ENCODE measurements at places on chromosomes 3 and 15.

GRCh38 chr15:47505712-47506328, 211.5 kb upstream of the SEMA6D start:
- DNase-seq, result no peak

GRCh38 chr15:47258521-47258920, 458.8 kb upstream of the SEMA6D start:
- DNase-seq, result no peak

GRCh38 chr15:48925714-48926223, 38.0 kb downstream of the SHC4 start:
- no peak for DNase-seq

DNA sequence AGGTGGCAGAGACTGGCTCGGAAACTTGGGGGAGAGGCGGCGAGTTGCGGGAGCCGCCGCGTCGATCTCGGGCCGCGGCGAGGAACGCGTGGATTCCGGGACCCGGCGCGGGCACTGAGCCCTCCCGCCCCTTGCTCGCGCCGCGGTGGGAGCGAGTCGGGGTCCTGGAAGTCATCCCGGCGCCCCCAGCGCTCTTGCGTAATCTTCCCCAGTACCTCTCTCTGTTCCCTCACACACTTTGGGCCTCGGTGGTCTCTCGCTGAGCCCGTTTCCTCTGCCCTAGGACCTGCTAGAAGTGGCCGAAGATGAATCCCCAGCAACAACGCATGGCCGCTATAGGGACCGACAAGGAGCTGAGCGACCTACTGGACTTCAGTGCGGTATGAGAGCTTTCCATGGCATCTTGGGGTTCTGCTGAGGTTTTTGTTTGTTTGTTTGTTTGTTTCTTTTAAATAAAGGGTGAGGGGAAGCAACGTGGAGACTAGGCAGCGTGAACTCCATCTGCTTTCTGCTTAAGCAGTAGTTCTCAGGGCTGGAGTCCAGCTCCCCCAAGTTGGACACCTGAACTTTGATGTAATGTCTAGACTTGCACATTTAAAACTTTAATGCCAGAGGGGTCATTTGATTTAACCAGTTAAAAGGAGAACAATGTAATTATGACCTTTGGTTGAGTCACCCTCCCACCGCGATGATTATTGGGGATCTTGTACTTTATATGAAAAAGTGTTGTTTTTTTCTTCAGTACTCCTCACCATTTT, 1.3 kb downstream of the TCF12 start:
- DNase-seq, result peak; percentile 4

DNA sequence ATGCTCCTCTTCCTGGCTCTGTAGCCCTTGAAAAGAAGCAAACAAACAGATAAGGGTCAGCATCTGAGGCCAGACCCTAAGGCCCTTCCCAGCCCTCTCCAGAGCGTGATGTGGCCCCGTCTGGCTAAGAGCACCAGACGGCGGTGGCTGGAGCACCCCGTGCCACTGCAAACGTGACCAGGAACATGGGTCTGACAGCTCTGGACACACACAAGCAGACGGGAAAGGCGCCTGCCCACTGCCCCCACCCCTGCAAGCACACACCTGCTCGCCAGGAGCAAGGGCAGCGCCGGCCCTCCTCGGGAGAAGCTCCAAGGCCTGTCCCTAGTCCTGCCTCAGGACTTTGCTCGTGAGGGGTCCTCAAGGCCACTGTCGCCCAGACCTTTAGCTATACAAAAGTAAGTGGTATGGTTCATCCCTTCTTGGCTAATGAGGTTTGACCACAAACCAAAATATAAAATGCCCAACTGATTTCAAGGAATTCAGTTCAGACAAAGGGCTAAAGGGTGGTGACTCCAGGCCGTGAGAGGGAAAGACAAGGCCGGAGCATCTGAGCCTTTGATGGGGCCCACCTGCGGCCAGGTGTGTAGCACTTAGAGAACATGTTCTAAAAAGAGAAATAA, 90.4 kb downstream of the XXYLT1 start:
- DNase-seq, result no peak
